AG09309 (cell line): ENCODE measurements at places on chromosomes 11 and 22.
A peak's percentile ranks its signal among the peaks of the same experiment; 100 is the strongest.

GRCh38 chr11:95461858-95462257 is 230.9 kb upstream of the SESN3 start:
- no peak for DNase-seq

DNA sequence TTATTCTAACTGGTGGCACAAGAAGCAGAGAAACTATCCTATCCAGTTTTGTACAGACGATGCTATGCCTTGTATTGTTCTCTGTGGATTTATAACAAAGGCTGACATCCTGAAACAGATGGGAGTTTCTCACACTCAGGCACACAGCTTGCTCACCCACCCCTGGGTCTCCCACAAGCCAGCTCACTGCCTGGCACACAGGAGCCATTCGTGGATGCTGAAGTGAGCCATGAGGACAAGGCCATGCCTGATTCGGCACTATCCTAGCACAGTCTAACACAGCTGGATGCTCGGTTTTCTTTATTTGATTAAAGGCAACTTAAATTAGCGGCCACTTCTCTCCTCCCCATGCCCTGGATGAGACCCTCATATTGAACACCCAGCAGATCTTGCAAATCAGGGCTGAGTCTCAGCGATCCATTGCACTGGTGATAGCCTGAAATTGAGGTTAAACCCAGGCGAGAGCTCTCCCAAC is 25.7 kb upstream of the TMPRSS4 start:
- no peak for DNase-seq

GRCh38 chr11:131064373-131064991 is 148.2 kb upstream of the SNX19 start:
- peak; percentile 23 for DNase-seq

DNA sequence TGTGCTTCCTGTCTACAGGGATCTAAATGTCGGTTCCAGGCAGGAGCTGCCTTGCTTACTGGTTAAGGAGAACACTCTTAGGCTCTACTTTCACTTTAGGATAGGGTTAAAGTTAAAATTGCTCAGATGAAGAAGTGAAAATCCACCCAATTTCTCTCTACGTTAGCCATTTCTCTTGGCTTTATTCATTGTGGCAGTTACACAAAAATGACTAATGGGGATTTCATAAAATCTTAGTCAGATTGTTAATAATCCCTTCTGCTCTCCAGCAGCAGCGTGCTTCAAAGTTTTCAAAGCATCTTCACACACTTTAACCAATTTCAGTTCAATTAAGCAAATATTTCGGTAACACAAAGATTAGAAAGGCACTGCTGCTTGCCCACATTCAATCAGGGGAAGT is 58.4 kb upstream of the RCN1 start:
- no peak for DNase-seq

DNA sequence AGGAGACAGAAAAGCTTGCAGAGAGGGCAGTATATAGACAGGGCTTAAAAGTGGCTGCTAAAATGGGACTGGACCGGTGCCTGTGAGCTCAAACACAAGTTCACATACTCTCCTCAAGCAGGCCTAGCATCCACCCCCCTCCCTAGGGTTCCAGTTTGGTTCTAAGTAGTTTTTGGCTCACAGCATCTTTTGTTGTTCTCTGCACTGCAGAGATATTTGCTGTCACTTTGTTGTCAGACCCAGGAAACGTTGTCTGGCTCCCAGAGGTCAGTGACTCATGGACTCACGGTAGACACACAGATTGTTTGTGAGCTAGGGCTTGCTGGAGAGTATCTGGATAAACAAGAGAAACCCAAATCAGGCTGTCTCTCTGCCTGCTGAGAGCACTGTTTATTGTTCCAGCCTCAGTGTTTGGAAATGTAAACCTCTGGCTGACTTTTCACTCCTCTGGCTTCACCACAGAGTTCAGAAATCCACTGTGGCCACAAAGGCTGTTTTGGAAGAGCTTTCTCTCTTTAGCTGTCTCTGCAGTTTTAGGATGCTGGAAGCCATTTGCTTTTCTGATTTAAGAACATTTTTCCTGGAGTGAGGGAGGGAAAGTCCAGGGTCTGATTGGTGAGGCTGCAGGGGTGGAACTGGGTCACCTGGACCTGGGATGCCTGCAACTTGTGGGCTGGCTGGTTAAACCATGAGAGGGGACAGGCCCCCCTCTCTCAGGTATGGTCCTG is 303.7 kb upstream of the PLET1 start:
- no peak for DNase-seq

DNA sequence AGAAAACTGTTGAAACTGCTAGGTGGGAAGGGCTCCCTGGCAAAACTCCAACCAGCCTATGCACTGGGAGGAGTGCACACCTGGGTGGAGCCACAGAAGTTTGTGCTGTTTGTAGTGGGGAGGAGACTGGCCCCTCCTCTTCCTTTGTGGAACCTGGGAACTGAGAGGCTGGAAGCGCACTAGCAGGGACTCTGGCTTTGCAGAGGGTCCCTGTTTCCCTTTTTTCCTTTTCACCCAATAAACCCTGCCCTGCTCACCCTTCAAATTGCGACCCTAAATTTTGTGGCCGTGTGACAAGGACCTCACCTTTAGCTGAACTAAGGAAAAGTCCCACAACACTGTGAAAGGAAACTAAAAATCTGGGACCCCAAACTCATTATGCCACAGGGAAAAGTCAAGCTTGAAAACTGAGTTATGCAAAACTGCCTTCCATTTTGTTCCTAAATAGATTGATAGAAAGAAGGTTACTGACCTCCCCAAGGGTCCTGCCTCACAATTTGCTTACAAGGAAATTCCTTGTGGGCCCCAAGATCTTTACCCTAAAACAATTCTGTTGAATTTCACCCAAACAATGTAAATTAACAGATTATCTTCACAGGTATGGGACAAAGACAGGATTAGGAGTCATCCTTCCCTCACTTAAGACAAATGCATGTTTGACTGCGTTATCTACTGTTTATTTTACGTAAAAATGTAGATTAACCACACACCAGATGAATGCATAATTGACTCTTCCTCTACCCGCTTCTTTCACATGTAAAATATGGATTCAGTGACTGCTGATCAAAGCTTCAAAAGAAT is 81.0 kb downstream of the SLC36A4 start:
- DNase-seq = no peak
